Stomach (tissue), 19 donors: ENCODE measurements at places on chromosomes 1 and 21. TPM values are rescaled to one million over a fixed set of nuclear protein-coding genes. Genes with fewer than 3 reads are reported as not detected.

- no peak for DNase-seq
- H3K4me3 ChIP-seq: no peak overlapping the region
- no peaks in the 10 kb centered on the region for H3K36me3 ChIP-seq
Measured at GRCh38 chr1:86259390-86259789, 102.8 kb upstream of the COL24A1 start.

The SHE gene
- 4.9 TPM for total RNA-seq

DNA sequence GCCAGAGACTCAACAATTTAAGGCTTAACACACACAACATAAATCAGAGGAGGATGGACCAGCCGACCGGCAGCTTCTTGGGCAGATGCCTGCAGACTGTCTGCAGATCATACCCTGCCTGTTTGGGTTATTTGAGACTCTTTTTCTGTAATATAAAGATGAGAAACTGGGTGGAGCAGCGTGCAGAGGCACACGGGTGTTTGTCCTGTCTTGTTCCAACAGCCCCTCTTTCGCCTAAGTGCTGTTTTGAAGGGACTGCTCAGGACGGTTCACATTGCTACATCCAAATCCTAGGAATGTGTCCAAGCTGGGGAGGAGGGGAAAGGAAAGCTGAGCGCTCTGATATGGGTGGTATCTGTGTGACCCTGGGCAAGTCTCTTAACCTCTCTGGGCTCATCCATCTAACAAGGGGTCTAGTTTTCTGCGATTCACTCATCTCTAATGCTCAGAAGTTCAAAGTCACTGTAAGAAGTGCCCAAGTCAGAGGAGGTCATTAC, 149.9 kb downstream of the CLIC6 start:
- DNase-seq: no peak
- no peaks in the 10 kb centered on the region for H3K27me3 ChIP-seq
- no peak overlapping the region for H3K4me3 ChIP-seq
- no peak overlapping the region for H3K27ac ChIP-seq
- H3K4me1 ChIP-seq: peaks cover 27% of the 10 kb centered on the region

DNA sequence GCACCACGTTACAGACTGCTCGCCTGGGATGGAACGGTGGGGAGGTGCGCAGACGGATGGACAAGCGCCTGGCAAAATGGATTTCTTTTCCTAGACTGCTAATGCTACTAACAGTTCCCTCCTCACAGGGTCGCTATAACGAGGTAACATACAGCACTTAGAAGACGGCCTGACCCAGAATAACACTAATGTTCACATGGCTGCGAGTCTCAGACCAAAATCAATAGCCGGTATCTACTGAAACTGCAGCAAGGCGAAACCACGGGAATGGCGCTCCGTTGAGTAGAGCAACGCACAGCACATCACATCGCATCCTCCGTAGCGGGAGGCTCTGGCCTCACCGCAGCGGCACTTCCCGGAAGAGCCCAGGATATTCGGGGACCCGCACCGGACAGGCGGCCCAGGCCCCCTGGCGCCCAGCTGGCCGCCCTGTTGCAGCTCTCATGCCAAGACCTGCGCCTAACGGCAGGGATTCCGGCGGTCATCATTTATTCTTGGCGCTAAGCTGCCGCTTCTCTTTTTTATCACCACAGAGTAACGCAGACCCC, 46.6 kb downstream of the VPS26C start:
- peak overlapping the region; percentile 85 for H3K27ac ChIP-seq
- H3K27me3 ChIP-seq: no peaks in the 10 kb centered on the region
- peak overlapping the region; percentile 63 for H3K4me3 ChIP-seq
- H3K4me1 ChIP-seq: peaks cover 15% of the 10 kb centered on the region
- H3K36me3 ChIP-seq: peaks cover 21% of the 10 kb centered on the region

The EPHA10 gene
- 1.2 TPM for total RNA-seq

DNA sequence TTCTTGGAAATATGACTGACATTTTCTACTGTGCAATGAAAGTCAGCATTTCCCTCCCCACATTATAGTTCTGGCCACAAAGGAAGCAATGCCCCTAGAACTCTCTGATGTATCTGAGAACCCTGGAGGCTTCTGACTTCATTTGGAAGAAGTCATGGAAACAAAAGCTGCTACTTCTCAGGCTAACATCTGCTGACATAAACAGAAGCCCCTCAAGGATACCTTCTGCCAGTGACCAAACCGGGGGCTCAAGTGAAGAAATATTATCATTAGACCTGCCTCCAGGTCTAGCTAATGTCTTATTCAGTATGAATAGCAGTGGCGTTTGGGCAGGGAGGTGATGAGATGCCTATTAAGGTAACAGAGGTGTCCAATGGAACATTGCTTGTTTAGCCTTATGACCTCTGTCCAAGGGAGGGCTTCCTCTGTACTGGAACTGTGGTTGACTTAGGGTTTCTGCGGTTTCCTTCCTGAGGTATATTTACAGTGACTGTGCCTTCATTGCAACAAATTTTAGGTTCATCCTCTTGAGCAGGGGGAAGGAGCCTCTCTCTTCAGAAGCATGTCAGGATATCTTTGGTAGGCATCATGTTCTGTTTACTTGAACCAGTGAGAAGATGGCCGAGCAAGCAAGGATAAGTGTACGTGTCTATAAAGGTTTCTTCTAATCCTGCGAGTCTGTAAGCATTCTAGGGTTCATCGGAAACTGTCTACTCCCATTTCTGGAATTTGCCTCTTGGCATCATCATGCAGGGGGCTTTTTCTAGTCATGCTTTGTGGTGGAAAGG, 161.7 kb downstream of the PBX1 start:
- no peaks in the 10 kb centered on the region for H3K27me3 ChIP-seq
- no peak for DNase-seq
- H3K36me3 ChIP-seq: no peaks in the 10 kb centered on the region
- no peak overlapping the region for H3K4me3 ChIP-seq
- H3K27ac ChIP-seq: no peak overlapping the region
- H3K4me1 ChIP-seq: peaks cover 85% of the 10 kb centered on the region

DNA sequence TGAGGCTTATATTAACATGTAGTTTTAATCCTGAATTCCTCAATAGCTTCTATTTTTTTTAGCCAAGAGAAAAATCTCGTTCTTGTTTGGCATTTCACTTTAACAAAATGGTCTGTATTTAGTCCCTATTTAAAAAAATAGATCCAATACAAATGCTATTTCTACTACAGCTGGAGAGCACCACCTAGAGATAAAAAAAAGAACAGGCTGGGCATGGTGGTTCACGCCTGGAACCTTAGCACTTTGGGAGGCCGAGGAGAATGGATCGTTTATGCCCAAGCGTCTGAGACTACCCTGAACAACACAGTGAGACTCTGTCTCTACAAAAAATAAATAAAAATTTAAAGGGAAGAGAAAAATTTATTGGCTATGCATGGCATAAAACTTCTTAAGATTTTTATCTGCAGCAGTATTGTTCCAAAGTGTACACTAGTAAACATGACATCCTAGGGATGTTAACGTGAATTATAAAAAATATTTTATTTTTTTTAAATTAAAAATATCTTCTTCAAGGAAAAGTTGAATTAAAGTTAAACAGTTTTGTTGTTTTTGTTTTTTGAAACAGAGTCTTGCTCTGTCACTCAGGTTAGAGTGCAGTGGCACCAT, 4.4 kb downstream of the ST7L start:
- no peak overlapping the region for H3K4me3 ChIP-seq
- DNase-seq: peak; percentile 57
- H3K27me3 ChIP-seq: no peaks in the 10 kb centered on the region
- peaks cover 13% of the 10 kb centered on the region for H3K4me1 ChIP-seq
- H3K27ac ChIP-seq: no peak overlapping the region
- peaks cover 68% of the 10 kb centered on the region for H3K36me3 ChIP-seq

The AMIGO1 gene
- 2.6 TPM for total RNA-seq

The ASPM gene
- total RNA-seq: 0.58 TPM

DNA sequence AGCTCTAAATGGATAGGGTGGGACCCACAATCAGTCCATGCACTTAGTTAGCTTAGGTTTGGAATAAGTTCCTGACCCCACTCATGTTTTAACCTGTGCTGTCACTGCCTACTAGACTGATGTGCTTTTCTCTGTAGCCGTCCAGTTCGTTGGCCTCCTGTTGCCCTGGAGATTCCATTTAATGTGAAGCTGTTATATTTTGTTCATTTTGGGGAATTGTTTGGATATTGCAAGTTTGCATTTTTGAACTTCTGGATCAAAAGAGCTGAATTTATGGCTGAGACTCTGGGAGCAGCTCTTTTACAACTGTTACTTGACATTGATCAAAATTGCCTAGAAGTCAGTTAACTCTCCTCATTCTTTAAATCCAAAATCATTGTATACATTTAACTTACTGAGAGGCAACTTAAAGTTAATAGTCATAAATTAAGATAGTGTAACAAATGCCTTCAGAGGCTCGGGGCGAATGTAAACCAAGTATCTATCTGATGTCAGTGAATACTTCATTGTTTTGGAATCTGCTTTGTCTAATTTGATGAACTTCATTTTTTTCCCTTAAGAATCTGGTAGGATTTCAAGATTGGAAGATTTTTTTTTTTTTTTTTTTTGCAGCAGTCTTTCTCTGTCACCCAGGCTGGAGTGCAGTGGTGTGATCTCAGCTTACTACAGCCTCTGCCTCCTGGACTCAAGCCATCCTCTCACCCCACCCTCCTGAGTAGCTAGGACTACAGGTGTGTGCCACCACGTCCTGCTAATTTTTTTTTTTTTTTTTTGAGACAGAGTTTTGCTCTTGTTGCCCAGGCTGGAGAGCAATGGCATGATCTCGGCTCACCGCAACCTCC, 38.1 kb downstream of the MIGA1 start:
- no peak overlapping the region for H3K4me3 ChIP-seq
- peak; percentile 21 for DNase-seq
- H3K36me3 ChIP-seq: peaks cover 70% of the 10 kb centered on the region
- H3K4me1 ChIP-seq: no peaks in the 10 kb centered on the region
- no peaks in the 10 kb centered on the region for H3K27me3 ChIP-seq
